ENCODE measurements at places on chromosomes 11 and 22. TPM values are rescaled to one million over a fixed set of nuclear protein-coding genes. Genes with fewer than 3 reads are reported as not detected.

- no peak for DNase-seq
Measured at GRCh38 chr11:66315921-66316811, 678 bp downstream of the CD248 start.

The SCGB1A1 gene
- total RNA-seq: not detected

GRCh38 chr11:17608821-17609220 is 61.8 kb downstream of the OTOG start:
- no peak for DNase-seq

DNA sequence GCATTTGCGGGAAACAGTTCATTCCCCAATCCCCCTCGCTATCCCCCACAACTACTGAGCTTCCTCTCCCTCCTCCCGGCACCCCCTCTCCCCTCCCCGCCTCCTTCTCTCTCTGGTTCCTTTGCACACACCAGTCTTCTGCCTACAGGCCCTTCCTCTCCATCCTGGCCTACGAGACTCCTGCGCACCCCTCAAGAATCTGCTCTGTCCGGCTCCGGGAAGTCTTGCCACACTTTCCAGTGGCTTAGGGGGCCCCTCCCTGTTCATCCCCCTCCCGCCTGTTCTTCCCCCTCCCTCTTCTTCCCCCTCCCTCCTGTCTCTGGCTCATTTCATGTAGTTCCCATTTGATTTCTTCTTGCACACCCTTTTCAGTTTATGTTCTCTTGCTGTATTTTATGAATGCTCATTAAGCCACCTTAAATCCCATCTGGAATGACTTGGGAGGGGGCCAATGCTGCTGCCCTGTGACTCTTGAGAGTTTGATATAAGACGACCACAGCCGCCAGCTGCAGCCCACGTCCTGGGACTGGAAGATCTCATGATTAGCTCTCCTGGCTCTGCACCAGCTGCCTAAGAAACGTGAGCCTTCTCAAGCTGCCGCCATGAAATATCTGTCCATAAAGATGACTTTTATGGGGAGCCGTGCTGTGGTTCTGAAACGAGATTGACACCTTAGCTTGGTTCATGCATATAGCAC is 50.9 kb downstream of the RPS6KA4 start:
- DNase-seq: no peak

- no peak for DNase-seq
Measured at GRCh38 chr11:113316256-113316655, 1.9 kb downstream of the TTC12 start.

GRCh38 chr11:44661311-44661717 is 65.4 kb upstream of the TSPAN18 start:
- DNase-seq: no peak

- no peak for DNase-seq
Measured at GRCh38 chr11:108680271-108680670, 15.4 kb downstream of the DDX10 start.

DNA sequence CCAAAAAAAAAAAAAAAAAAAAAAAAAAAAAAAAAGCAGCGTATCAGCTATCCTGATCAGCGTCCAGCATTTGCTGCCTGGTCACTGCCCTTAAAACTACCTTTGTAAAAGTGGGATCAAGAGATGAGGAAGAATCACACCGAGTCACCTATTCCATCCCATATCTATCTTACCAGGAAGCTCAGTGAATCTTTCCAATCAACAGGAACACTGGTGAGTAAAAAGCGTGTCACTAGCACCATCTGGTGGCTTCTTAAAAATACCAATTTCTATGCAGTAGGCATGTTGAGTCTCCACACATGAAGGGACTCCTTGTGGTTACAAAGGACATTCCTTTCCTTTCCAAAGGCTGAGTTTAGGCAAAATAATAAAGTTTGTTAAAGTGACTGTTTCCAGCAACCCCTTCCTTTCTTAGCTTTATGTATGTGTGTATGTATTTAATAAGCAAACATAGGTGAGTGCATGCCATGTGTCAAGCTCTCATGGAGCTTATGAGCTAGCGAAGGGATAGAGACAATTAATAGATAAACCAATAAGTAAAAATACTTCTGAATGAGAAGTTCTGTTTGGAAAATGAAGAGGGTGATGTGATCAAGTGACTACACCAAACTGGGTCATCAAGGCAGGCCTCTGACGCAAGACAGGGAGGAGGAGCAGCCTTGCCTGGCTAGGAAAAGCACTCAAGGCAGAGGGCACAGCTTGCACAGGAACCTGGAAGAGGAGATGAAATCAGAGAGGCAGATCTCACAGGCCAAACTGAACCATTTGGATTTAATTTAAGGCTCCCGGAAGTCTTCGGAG is 13.9 kb upstream of the TP53AIP1 start:
- DNase-seq: no peak

The GGA1 gene
- total RNA-seq: 28.5 TPM

The SEPTIN5 gene
- total RNA-seq: 152 TPM

The ELFN2 gene
- 0.05 TPM for total RNA-seq

The LMO1 gene
- total RNA-seq: 2.6 TPM

- DNase-seq: no peak
Measured at GRCh38 chr11:74543991-74544390, 48.4 kb upstream of the POLD3 start.

DNA sequence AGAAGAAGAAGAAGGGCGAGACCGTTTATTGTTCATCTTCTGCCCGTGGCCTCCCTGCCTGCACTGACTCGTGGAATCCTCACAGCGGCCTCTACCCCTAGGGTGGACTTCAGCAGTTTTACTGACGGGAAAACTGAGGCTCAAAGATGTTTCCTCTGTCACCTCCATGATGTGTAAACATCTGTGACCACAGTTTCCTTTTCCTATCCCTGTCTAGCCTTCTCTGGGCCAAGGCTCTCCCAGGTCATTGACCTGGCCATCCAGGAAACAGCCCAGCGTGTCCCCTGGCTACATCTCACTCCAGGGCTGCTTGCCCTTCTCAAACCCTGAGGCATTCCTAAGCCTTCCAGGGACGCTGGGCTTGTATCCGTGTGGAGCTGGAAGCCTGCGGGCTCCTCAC is 49.0 kb upstream of the GCAT start:
- no peak for DNase-seq

The C1QTNF6 gene
- 1.1 TPM for total RNA-seq

DNA sequence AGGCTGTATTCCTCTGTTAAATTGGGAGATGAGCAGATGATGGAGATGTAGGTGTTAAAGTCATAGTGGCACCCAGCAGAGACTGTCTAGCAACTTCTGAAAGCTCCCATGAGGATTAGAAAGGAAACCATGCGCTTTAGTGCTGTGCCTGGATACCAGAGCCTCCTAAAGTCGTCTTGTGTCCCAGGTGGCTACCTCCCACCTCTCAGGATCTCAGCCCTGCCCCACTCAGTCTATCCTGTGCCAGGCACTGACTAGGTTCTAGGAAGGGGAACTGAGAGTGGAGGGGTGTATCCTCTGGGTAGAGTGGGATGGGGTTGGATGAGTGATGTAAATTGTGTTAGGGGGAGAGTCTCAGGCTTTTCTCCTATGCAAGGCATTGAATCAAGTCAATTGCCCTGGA is 60.2 kb downstream of the KIAA1671 start:
- no peak for DNase-seq

GRCh38 chr22:23204541-23205157 is 24.3 kb downstream of the BCR start:
- peak; percentile 92 for DNase-seq

The CASP1 gene
- total RNA-seq: 11.3 TPM

The LRRC56 gene
- total RNA-seq: 0.22 TPM
